ENCODE measurements at places on chromosomes 12 and 14. TPM values are rescaled to one million over a fixed set of nuclear protein-coding genes. Genes with fewer than 3 reads are reported as not detected.

FOXJ2 gene
- 18.6 TPM for polyA plus RNA-seq

STXBP6 gene
- 20.9 TPM for polyA plus RNA-seq

MYH6 gene
- 6.1 TPM for polyA plus RNA-seq

- peak; percentile 21 for DNase-seq
Measured at GRCh38 chr12:94304566-94305061, 155.1 kb downstream of the CEP83 start.

DNA sequence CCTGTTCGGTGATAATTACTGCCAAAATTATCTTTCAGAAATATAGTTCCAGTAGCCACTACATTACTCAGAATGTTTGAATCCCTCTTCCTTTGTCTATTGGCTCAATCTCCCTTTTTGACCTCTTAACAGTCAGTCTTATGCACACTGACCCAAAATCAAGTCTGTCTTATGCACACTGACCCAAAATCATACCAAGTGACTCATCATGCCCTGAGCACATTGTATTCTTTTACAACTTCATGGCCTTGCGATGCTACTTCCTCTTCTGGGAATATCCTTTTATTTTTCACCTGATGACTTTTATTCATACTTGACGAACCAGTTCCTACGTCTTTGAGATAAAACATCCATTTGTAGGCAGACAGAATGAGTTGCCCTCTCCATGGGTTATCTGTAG, 182.3 kb downstream of the NPAS3 start:
- no peak for DNase-seq

DNA sequence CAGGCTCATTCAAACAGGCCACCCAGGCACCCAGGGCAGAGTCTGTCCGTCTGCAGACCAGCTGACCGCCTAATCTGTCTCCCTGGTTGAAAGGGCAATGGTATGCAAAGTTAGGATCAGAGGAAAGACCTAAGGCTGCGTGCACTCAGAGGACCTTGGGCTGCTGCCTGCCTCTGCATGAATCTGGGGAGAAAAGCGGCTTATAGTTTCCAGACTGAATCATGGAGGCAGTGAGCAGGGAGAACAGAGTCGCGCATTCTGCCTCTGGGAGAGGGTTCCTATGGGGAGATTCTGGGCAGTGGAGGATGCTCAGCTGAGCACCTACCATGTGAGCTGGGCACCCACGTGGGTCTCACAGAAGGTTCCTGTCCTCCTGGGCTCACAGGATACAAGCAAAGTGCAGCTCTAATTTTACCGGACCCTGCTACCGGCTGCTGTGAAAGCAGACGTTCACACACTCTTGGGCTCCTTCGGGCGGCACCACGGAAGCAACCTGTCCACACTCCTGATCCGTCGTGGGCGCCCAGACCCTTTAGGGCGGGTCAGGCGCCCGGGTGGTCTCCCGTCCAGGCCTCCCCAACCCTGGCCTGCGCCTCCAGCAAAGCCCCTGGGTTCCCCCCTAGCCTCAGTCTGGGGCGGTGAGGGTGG, 772 bp downstream of the SCARB1 start:
- DNase-seq, result no peak

DNA sequence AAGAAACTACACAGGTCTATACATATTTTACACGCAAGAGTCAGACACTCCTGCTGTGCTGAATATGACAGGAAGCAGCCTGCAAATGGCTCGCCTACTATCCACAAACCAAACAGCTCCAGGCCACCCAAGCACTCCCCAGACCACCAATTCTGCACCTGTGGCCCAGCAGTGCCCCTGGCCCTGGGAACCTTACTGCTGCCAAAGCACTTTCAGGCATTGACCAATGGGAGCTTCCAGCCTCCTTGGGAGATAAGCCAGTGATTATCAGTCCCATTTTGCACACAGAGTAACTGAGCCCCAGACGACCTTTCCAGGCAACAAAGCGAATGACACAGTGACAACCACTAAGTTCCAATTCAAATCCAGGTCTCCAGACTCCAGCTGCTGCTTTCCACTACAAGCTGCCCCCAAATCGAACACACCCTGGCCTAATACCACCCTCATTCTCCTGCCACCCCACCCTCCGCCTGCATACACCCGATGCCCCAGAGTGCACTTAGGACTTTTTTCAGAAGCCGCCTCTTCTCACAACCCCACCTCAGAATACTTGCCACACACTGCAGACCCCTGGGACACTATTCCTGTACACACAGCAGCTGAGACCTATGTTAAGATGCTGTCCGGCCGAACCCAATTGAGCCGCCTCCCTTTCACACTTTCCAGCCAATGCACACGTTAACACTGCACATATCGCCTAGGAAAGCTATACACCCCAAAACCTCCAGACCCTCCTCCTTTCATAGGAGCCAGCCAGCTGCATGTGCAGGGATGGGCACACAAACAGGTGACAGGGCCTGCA, 126.1 kb upstream of the PRMT8 start:
- DNase-seq, result no peak

GRCh38 chr12:79375050-79375449, 315.7 kb downstream of the PAWR start:
- no peak for DNase-seq

DNA sequence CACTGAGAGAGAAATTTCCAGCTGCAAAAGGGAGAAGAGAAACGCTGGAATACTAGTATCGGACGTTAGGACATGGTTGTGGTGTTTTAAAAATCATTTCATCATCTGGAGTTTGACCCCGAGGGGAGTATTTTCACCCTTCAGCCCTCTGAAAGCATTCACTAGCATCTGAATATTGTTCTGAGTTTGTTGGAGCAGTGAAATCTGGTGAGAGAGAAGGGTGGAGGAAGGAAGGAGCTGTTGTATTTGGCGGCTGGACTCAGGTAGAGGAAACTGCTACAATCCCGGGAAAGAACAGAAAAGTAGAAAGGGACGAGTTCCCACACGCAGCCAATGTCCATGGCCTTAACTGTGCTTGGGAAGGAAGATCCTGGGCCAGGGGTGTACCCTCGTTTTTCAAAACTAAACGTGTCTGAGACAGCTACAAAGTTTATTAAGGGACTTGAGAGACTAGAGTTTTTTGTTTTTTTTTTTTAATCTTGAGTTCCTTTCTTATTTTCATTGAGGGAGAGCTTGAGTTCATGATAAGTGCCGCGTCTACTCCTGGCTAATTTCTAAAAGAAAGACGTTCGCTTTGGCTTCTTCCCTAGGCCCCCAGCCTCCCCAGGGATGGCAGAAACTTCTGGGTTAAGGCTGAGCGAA, 896 bp upstream of the CDKN1B start:
- no peak for DNase-seq

Measured in muscle of back (tissue), 13 donors.